ENCODE measurements at places on chromosomes 2 and 18.

- DNase-seq = no peak
Measured at GRCh38 chr18:52624702-52625101, 284.7 kb downstream of the DCC start.

DNA sequence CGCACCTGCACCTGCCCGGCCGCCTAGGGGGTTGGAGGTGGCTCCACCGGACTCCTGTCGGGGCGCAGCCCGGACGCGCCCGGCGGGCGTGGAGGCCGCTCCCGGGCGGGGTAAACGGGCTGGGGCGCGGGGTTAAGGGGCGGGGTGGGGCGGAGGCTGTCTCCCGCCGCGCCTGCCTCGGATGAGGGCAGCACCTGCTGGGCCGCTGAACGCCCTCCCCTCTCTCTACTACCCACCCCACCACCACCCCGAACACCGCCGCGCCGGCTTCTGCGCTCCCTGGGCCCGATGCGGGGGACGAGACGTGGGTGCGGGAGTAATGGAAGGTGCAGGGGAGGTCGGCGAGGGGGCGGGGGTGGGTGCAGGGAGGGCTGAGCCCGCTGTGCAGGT lies 224.8 kb upstream of the ID2 start:
- peak; percentile 60 for DNase-seq

DNA sequence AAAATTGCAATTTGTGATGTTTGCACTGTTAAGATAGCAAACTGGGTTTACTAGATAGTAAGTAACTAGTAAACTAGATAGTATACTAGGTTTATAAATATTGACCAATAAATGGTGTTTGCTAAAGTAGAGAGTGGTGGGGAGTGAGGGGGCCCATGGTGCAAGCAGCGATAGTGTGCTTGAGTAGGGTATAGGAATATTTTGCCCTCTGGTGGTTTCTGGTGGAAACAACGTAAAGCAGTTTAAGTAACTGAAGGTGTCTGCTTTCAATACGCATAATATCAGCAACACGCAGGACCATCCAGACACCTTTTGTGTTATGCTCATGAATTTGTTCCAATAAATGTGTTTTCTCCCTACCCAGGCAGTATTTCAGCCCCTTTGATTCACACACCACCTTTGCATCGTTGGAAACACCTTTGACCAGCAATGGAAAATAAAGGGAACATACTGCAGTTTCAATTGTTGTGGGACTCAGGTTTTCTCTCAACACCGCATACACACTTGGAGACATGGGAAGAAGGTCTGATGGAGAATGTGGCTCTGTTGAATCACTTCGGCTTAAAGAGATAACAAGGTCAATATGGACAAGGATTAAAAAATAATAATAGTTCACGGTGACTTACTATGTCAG lies 16.7 kb upstream of the STAT1 start:
- no peak for DNase-seq

DNA sequence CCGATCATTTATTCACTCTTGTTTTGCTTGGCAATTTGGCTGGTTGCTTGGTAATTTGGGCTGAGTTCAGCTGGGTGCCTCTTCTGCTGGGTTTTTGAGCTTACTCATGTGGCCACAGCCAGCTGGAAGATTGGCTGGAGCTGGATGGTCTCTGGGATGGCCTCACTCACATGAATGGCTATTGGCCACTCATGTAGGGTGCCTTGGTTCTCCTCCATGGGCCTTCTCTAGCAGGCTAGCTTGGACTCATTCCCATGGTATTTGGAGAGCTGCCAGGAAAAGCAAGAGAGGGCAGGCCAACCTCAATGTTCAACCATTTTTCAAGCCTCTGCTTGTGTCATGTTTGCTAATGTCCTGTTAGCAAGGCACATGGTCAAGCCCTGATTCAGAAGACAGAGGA lies 16.9 kb downstream of the ZAP70 start:
- DNase-seq = no peak

- no peak for DNase-seq
Measured at GRCh38 chr2:204665207-204665606, 119.9 kb downstream of the PARD3B start.

DNA sequence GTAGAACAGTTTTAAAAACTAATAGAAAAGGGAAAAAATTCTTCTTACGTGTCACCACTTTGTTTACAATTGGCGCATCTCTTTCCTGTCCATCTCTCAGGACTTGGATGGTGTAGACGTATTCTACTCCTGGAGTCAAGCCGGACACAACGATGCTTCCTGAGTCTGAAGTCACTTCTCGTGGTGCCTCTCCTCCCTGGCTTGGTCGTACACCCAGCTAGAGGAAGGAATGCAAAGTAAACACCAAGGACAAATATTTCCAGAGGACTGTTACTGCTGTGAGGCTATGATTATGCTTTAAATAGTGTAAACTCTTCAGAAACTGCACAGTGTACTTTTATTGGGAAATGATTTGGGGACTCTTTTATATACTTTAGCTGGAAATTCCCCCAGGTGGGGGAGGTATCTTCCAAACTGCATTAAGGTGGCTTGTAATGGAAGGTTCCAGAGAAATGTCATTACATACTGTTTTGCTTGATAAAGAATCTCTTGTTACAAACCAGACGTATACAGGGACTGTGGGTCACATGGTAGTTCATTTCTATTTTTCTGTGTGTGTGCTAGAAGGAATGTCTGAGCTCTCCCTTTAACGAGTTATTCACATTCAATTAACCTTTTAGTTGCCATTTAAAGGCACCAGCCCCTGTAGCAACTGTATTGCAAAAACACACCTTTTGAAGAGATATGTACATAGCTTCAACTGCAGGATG lies 38.1 kb downstream of the FN1 start:
- DNase-seq = no peak
